ENCODE measurements at places on chromosomes 7 and 10. TPM values are rescaled to one million over a fixed set of nuclear protein-coding genes. Genes with fewer than 3 reads are reported as not detected.

GRCh38 chr7:120966961-120967360 is 16.4 kb downstream of the ING3 start:
- H3K27ac ChIP-seq = no peak overlapping the region
- H3K27me3 ChIP-seq = no peaks in the 10 kb centered on the region
- no peak overlapping the region for H3K4me3 ChIP-seq
- H3K36me3 ChIP-seq = peaks cover 34% of the 10 kb centered on the region
- no peaks in the 10 kb centered on the region for H3K4me1 ChIP-seq
- no peak for DNase-seq

DNA sequence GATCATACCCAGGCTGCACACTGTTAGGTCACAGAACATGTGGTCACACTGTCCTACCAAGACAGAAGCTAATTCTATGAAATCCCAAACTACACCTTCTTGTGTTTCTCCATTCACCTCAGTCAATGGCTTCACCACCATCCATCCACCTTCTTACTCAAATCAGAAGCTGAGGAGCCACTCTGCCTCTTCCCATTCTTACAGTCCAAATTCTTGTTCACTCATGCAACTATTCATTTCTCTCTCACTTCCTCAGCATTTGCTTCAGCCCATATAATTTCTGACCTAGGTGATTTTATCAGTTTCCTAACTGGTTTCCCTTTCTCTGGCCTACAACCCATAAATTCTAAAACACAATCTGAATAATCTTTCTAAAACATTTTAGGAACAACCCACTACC is 229.2 kb downstream of the LRRN3 start:
- no peak overlapping the region for H3K4me3 ChIP-seq
- no peak for DNase-seq
- H3K4me1 ChIP-seq = no peaks in the 10 kb centered on the region
- H3K27ac ChIP-seq = no peak overlapping the region

DNA sequence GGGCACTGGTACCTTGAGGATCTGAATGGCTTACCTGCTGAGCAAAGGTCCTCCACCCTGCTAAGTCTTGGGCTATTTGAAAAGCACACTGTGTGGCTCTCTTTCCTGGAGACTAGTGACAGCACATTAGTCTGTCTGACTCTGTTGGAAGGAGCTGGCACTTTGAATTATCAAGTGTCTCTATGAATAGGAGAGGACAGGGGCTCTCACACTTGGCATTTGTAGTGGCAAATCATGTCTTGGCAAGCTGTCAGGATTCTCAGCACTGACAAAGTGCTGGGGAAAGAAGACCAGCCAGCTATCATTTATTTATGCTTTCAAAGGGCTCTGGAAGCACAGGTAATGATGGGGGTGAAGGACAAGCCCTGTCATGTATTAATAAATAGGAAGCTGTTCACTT is 62.8 kb downstream of the MTPN start:
- DNase-seq = peak; percentile 49
- H3K4me3 ChIP-seq = no peak overlapping the region
- no peaks in the 10 kb centered on the region for H3K4me1 ChIP-seq
- no peaks in the 10 kb centered on the region for H3K36me3 ChIP-seq
- no peak overlapping the region for H3K27ac ChIP-seq

GRCh38 chr7:137667633-137668387 is 179.0 kb downstream of the DGKI start:
- no peaks in the 10 kb centered on the region for H3K36me3 ChIP-seq
- H3K4me1 ChIP-seq = no peaks in the 10 kb centered on the region
- H3K27ac ChIP-seq = no peak overlapping the region
- H3K4me3 ChIP-seq = no peak overlapping the region
- no peak for DNase-seq

- H3K36me3 ChIP-seq = no peaks in the 10 kb centered on the region
- DNase-seq = no peak
Measured at GRCh38 chr10:59868696-59869593, 37.4 kb downstream of the CCDC6 start.

GRCh38 chr7:32070051-32070405 is 179 bp downstream of the PDE1C start:
- H3K36me3 ChIP-seq = no peaks in the 10 kb centered on the region
- H3K27me3 ChIP-seq = no peaks in the 10 kb centered on the region
- no peak overlapping the region for H3K27ac ChIP-seq
- no peak for DNase-seq
- H3K4me1 ChIP-seq = no peaks in the 10 kb centered on the region

- no peaks in the 10 kb centered on the region for H3K27me3 ChIP-seq
- no peaks in the 10 kb centered on the region for H3K4me1 ChIP-seq
- H3K4me3 ChIP-seq = no peak overlapping the region
- no peak overlapping the region for H3K27ac ChIP-seq
Measured at GRCh38 chr7:40429826-40430225, 295.0 kb downstream of the SUGCT start.

ERLIN1 gene
- total RNA-seq = 17.9 TPM

OR2A1 gene
- total RNA-seq = 0.33 TPM

DNA sequence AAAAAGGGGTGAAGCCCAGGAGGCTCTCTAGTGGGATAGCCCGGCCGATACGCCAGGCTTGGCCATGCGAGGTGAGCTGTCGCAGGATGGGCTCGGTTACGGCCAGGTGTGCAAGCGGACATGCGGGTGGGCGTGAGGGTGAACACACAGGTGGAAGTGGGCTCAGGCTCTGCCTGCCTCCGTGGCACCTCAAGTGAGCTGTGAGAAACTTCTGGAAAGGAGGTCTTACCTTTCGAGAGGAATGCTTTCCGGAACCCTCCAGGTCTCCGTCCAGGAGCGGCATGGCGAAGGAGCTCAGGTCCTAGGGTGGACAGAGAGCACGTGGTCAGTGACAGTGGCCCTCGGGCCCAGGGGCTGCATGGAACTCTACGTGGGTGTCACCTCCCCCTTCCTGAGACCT is 90.7 kb downstream of the PRKAG2 start:
- no peaks in the 10 kb centered on the region for H3K27me3 ChIP-seq
- H3K4me1 ChIP-seq = no peaks in the 10 kb centered on the region
- H3K4me3 ChIP-seq = no peak overlapping the region
- no peaks in the 10 kb centered on the region for H3K36me3 ChIP-seq
- DNase-seq = no peak
- H3K27ac ChIP-seq = no peak overlapping the region

MYH16 gene
- not detected for total RNA-seq

TCAF2 gene
- total RNA-seq = 2.4 TPM

DNA sequence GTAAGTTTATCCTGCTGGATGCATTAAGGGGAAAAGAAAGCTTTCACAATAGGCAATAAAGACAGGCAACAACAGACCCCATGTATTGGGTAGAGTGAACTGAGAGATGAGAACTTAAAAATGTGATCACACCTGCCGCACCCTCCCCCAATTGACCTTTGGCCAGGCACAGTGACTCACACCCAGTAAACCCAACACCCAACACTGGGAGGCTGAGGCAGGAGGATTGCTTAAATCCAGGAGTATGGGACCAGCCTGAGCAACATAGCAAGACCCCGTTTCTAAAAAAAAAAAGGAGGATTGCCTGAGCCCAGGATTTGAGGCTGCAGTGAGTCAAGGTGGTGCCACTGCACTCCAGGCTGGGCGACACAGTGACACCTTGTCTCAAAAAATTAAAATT is 86.9 kb downstream of the MPP7 start:
- no peaks in the 10 kb centered on the region for H3K36me3 ChIP-seq
- no peak overlapping the region for H3K27ac ChIP-seq
- DNase-seq = no peak
- H3K4me3 ChIP-seq = no peak overlapping the region

GRCh38 chr7:137601642-137602041 is 245.1 kb downstream of the DGKI start:
- H3K4me3 ChIP-seq = no peak overlapping the region
- peak overlapping the region; percentile 63 for H3K27ac ChIP-seq
- no peak for DNase-seq

GRCh38 chr10:105925045-105925785 is 1239.3 kb downstream of the SORCS1 start:
- H3K4me3 ChIP-seq = no peak overlapping the region
- DNase-seq = no peak
- no peaks in the 10 kb centered on the region for H3K36me3 ChIP-seq
- no peaks in the 10 kb centered on the region for H3K4me1 ChIP-seq
- no peaks in the 10 kb centered on the region for H3K27me3 ChIP-seq

DNA sequence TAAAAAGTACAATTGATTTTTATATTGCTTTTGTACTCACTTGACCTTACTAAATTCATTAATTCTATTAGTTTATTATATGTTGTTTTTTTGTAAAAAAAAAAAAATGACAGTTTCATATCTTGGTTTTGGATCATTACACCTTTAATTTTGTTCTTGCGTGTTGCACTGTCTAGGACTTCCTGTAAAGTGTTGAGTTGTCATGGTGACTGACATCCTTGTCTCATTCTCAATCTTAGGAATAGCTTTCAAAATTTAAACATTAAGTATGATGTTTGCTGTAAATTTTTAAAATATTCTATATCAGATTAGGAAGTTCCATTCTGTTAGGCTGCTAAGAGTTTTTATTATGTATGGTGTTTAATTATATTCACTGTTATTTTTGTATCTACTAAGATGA is 139.1 kb downstream of the ARHGAP12 start:
- no peak overlapping the region for H3K27ac ChIP-seq
- H3K27me3 ChIP-seq = no peaks in the 10 kb centered on the region
- H3K4me3 ChIP-seq = no peak overlapping the region
- no peaks in the 10 kb centered on the region for H3K36me3 ChIP-seq
- no peak for DNase-seq
- no peaks in the 10 kb centered on the region for H3K4me1 ChIP-seq

GRCh38 chr7:15839416-15840100 is 153.1 kb upstream of the MEOX2 start:
- no peaks in the 10 kb centered on the region for H3K36me3 ChIP-seq
- peak overlapping the region; percentile 19 for H3K27ac ChIP-seq
- H3K27me3 ChIP-seq = no peaks in the 10 kb centered on the region
- H3K4me3 ChIP-seq = no peak overlapping the region
- no peaks in the 10 kb centered on the region for H3K4me1 ChIP-seq
- peak; percentile 23 for DNase-seq

- peaks cover 18% of the 10 kb centered on the region for H3K4me1 ChIP-seq
- no peaks in the 10 kb centered on the region for H3K36me3 ChIP-seq
- DNase-seq = no peak
- H3K27ac ChIP-seq = no peak overlapping the region
Measured at GRCh38 chr7:135971366-135971725, 5.8 kb downstream of the MTPN start.
